ENCODE measurements at places on chromosomes 4 and X.

DNA sequence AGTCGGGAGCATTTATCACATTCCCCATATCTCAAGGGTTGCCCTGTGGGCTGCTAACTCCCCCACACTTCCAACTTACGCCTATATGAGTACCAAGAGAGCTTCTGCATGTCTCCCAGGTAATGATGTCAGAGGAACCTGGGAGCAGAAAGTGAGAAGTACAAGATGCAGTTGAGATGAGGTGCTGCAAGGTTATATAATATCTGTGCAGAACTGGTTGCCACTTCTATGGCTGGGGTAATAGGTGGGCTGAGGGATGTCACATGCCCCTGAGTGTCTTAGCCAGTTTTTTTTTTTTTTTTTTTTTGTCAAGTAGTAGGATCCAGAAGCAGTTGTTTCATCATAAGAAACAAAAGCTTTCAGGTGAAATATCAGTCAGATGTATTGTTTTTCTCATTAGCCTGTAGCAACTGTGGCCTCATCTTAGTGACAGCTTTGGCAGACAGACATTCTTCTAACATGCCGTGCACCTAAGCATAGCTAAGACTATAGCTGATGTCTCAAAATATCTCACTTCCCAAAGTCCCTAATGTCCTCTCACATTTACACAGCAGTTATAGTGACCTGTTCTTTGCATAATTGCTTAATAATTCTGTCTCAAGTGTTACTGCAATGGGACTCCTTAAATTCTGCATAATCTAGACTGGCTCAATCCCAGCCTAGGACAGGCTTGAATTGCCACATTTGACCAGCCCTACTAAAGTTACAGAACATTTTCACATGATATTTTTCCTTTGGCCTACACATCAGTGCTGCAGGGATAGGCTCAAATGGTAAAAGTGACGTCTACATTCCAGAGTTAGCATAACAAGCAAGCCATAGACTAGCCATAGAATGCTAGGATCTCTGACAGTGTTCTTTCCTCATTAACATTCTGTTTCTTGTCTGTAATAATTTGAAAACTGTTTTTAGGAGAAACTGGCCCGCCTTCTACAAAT is 17.9 kb upstream of the MAOB start:
- no peak for DNase-seq

DNA sequence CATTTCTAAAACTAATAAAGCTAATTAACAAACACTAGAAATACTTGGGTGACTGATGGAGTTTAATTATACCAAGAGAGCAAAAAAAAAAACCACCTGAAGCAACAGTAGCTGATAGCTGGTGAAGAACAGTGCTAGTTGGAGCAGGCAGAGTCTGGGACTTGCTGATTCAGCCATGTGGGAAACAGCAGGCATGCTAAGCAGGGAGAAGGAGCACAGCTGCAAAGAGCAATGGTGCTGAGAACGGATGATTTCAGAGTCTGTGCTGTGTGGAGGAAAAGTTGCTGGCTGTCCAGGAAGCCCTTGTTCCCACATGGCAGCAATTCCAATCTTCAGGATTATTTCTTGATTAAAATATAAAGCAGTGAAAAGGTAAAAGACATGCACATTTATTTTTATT is 68.8 kb downstream of the NPY1R start:
- DNase-seq: no peak

GRCh38 chrX:112614640-112615039 is 65.1 kb downstream of the LHFPL1 start:
- no peak for DNase-seq

- DNase-seq: no peak
Observed at GRCh38 chr4:38686682-38687081, 22.7 kb downstream of the KLF3 start.

DNA sequence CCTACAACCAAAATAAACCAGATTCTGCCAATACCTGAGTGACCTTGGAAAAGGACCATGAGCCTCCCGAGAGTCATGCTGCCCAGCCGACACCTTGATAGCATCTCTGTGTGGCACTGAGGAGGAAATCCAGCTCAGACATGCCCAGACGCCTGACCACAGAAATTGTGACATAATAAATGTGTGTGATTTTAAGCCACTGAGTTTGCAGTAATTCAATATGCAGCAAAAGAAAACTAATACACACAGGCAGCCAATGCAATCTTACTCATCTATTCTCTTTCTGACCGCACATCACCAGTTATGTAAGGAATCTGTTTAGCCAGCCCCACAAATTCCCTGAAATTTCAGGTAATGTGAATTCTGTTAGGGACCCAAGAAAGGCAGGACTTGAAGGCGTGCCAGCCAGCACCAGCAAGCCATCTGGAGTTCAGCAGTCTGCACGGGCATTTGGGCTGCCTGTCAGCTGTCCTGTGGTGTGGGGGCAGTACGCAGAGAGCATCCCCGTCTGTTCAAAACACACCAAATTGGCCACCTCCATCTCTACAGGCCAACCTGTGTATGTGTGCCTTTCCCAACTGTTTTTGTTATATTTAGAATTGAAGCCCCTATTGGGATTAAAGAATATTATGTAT is 176.4 kb downstream of the NLGN4X start:
- no peak for DNase-seq

Measured in stimulated activated CD4-positive, alpha-beta T cell treated with anti-CD3 and anti-CD28 coated beads, TNF-alpha, amount 100 ng/mL, for 48 hours (primary cell).